ENCODE measurements at places on chromosomes 2 and 18. TPM values are rescaled to one million over a fixed set of nuclear protein-coding genes. Genes with fewer than 3 reads are reported as not detected.

CD28 gene
- total RNA-seq: 3.1 TPM

SRD5A2 gene
- total RNA-seq: not detected

GREB1 gene
- 1.9 TPM for total RNA-seq

DNAJC5G gene
- total RNA-seq: not detected

PREB gene
- total RNA-seq: 76.5 TPM

HOXD12 gene
- not detected for total RNA-seq

MTX2 gene
- total RNA-seq: 26.8 TPM

PMAIP1 gene
- total RNA-seq: 2.8 TPM

SS18 gene
- 125 TPM for total RNA-seq

ALPP gene
- not detected for total RNA-seq

GCKR gene
- 1.1 TPM for total RNA-seq

TPO gene
- 27.1 TPM for total RNA-seq

REG3A gene
- total RNA-seq: not detected

CCDC142 gene
- total RNA-seq: 23.3 TPM

BCL2L11 gene
- total RNA-seq: 20.2 TPM

PSMA8 gene
- not detected for total RNA-seq

PHOSPHO2 gene
- total RNA-seq: 2.0 TPM

KCNJ13 gene
- total RNA-seq: not detected

MERTK gene
- 63.0 TPM for total RNA-seq

DSG2 gene
- 47.9 TPM for total RNA-seq

IL1B gene
- 2.6 TPM for total RNA-seq

GKN2 gene
- not detected for total RNA-seq

CDCA7 gene
- 1.2 TPM for total RNA-seq

CAPG gene
- total RNA-seq: 32.3 TPM

SDC1 gene
- total RNA-seq: 1.2 TPM

FEV gene
- not detected for total RNA-seq

TDRD15 gene
- total RNA-seq: not detected

IL1R1 gene
- total RNA-seq: 260 TPM

DNMT3A gene
- 18.0 TPM for total RNA-seq

SGPP2 gene
- total RNA-seq: 9.8 TPM

DDX18 gene
- 83.3 TPM for total RNA-seq

ITGA6 gene
- total RNA-seq: 92.2 TPM

ADI1 gene
- total RNA-seq: 117 TPM

Measured in omental fat pad (tissue), 4 donors.